EH (cell line): ENCODE measurements at places on chromosomes 5 and 9.
A peak's percentile ranks its signal among the peaks of the same experiment; 100 is the strongest.

DNA sequence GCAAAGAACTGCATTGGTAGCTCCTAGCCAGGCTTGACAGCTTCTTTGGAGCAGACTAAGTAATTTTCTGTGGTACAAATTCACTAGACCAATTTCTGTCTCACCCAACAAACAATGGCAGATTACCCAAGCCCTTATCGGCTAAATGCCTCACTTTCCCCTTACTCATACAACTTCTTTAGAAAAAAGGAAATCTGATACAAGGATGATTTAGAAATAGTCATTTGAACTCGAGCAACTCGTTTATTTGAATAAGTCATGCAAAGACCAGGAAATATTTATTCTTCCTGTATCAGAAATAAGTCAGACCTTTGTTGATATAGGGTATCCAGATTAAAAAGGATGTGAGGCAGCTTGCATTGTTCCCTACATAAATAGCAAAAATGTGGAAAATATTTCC, 170.4 kb upstream of the CDH6 start:
- DNase-seq, result peak; percentile 38

GRCh38 chr5:124679578-124680199, 66.8 kb downstream of the ZNF608 start:
- no peak for DNase-seq

DNA sequence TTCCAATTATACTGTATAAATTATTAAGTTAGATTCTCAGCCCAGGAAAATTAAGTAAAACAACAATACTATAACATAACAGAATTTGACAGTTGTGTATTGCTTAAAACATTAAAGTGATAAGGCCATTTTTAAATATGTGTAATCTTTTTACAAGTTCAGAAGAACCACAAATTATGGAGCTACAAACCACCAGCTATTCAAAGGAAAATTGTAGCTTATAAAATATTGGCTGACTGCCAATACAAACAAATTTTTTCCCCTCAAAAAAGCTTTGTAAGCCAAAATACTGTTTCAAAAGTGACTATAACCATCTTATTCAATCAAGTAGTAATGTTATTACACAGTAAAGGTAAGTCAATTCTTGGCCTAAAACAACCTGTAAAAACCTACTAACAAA, 21.9 kb downstream of the STRBP start:
- peak; percentile 5 for DNase-seq

GRCh38 chr5:76457674-76458485, 54.8 kb downstream of the IQGAP2 start:
- no peak for DNase-seq

DNA sequence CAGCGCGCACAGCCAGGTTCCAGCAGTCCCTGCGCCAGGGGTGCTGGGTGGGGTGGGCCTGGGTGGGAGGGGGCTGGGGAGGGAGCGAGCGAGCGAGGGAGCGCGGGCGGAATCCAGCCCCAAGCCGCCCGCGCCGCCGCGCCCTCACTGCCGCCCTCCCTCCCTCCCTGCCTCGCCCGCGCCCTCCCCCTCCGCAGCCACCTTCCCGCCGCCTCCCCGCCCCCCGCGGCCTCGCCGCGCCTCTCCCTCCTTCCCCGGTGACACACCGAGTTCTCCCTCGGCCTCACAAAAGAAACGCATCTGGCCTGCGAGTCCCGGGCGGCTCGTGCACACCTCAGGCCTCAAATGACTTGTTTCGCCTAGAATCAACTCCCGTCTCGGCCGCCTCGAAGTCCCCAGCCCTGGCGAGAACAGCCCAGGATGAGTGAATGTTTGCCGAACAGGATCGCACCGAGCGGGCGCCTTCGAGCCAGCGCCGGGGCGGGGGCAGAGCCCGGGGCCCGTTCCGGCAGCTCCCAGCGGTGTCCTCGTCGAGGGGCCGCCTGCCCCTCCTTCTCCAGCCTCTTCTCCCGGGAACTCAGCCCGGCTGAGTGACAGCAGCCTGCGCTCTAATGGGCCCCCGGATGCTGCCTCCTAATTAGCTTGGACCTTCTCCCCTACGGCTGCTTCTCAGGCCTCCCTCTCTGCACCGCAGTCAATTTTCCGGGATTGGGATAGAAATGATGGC, 371 bp upstream of the PITX1 start:
- DNase-seq, result peak; percentile 59

DNA sequence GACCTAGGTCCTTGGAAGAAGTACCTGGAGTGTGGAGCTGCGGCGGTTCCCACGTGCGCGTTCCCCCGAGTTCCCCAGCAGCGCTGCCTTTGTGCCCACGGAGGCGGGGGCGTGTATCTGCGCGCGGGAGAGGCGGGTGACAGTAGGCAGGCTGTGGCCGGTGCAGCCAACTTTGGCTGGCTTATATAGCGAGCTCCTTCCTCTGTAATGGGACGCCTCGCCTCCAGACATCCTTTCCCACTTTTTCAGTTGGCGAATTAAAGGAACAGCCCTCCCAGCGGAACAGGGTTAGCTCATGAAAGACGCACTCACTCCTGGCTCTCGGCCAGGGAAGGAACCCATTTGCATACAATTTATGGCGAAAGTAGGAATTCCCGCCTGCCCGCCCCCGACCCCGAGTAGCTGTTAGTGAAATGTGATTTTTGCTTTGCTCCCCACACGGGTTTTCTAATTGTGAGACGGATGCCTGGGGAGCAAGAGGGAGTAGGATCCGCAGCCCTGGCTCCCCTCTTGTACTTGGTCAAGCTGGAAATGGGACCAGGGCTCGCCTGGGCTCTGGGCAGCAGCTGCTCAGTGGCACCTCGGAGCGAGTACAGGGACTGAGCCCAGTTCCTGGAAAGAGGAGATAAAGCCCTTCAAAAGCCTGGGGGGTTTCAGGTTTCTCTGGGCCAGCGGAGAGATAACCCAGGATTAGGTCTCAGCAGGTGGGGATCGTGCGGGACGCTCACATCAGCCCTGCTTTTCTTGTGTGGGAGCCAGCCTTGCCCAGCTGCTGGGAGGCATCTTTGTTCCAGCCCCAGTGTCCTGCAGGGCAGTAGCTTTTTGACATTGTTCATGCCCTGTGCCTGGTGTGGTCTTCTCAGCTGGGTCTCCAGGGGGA, at the start of gene TNC:
TNC (minus strand) TSS at position 159 of the 880 bp plus-strand sequence. CDS start 27,139 bp downstream, outside the sequence.
- DNase-seq, result peak; percentile 91

DNA sequence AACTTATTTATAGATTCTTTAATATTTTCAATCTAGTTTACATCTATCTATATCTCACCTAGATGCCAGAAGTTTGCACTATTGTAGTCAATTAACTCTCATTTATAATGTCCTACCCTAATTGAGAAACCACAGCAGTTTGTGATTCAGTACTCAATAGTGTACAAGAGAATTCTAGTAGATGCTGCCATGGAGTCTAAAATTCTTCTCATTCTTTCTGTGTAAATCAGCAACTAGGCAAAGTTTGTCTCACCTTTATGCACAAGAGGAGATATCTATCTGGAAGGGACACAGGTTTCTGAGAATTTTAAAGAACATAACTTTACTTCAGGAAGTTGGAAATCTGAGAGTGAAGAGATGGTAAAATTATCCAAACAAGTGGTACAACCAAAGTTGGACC, 173.0 kb upstream of the FBXL7 start:
- DNase-seq, result no peak

GRCh38 chr9:89890326-89890980, 285.6 kb downstream of the GADD45G start:
- DNase-seq, result no peak

DNA sequence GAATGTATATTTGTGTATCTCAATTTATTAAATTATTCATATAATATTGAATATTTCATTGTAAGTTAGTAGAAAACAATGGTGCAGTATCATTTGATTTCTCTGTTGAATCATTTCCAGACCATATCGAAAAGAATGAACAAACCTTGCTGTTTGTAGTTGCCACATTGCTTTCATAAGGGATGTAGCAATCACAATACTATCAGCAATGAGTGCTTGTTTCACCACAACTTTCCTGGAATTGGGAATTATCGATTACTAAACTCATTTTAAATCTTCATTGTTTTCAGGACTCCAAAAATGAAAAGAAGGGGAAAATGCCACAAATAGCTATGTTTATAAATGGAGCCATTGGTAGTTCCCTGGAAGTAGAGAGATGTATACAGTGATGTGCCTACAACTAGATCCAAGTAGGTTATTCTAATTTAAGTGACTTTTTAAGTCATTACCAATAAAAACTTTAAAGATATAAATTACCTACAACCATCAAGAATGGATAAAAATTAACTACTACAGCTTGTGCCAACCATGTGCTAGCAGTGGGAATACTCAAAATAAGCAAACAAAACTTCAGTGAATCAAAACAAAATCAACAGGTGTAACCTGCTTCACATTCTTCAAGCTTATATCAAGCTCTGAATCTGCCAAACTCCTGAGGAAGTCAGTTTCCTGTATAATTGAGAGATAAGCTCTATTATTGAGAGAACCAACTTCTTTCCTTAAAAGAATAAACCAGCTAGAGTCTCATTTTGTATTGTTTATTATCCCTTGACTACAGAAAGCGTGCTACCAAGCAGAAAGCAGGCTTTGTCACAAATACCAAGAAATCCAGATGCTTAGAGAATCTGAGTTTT, 358.6 kb downstream of the ADGRV1 start:
- DNase-seq, result no peak

DNA sequence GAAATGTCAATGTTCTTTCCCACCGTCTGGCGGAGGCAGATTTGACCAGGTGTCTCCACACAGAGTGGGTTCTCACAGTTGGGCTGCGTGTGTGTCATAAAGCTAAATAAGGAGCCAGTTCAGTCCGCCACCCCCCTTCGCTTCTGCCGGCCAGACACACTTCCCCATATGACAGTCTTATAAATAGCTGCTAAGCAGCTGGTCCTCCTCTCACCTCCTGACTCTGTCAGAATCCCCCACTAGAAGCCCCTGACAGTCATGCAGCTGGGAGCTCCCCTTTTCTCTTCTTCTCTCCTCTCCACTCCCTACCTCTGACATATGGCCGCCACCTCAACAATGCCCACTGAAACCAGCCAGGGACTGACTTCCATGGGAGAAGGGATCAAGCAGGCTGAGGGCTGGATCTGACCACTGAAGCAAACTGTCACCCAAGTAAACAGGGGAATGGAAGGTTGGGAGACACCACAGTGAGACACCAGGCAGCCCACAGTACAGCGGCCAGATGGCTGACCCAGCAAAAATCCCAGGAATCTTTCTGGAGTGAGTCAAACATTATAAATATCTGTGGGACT, 141.9 kb upstream of the EFNA5 start:
- DNase-seq, result peak; percentile 92

- DNase-seq, result peak; percentile 63
Observed at GRCh38 chr5:126998201-126998631, 32.1 kb downstream of the MARCHF3 start.

- DNase-seq, result no peak
Observed at GRCh38 chr5:176687881-176688280, 40.6 kb downstream of the TSPAN17 start.

- DNase-seq, result no peak
Observed at GRCh38 chr5:54553659-54554207, 36.2 kb downstream of the SNX18 start.
